ENCODE measurements at places on chromosomes 2 and 18.

- no peak for DNase-seq
Measured at GRCh38 chr2:96970248-96970875, 16.0 kb downstream of the FAM178B start.

- DNase-seq: no peak
Measured at GRCh38 chr2:54979321-54980044, 70.8 kb downstream of the RTN4 start.

DNA sequence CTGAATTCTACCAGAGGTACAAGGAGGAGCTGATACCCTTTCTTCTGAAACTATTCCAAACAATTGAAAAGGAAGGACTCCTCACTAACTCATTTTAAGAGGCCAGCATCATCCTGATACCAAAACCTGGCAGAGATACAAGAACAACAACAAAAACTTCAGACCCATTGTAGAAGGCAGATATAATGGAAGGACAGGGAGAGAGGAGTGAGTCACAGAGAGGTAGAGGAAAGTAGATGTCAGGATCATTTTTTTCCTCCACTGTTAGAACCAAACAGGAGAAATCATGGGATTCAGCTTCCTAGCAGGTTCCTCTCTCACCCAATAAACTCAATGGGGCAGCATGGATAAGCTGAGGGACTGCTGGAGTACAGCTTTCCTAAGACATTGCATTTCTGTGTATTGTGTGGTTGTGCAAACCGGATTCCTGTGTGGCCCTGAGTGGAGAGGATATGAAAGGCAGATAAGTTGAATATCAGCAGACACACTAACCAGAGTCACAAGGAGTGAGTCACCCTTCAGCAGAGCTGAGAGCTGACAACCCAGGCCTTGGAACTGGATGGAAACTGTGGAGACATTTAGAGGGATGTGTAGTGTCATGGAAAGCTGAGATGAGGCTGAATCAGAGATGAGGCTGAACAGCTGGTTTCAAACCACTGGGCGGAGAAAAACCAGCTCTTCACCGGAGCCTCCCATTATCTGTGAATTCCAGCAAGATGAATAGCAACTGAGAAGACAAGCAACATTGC lies 60.9 kb upstream of the MMADHC start:
- DNase-seq: no peak

GRCh38 chr2:11245322-11245721 lies 90.1 kb downstream of the SLC66A3 start:
- DNase-seq: no peak

GRCh38 chr2:130327703-130328527 lies 14.8 kb upstream of the IMP4 start:
- no peak for DNase-seq

Measured in SHP77 (cell line).